ENCODE measurements at places on chromosomes 3 and 15. TPM values are rescaled to one million over a fixed set of nuclear protein-coding genes. Genes with fewer than 3 reads are reported as not detected.

TMEM212 gene
- total RNA-seq = not detected

SUCNR1 gene
- total RNA-seq = 0.94 TPM

NEDD4 gene
- 2.6 TPM for total RNA-seq

MOBP gene
- total RNA-seq = 0.10 TPM

ATP8B4 gene
- total RNA-seq = 8.2 TPM

NMB gene
- total RNA-seq = 1.5 TPM

HRH1 gene
- total RNA-seq = 2.4 TPM

All from mononuclear cell (primary cell).